Stimulated activated CD8-positive, alpha-beta memory T cell treated with anti-CD3 and anti-CD28 coated beads, Interleukin-2, amount 100 ng/mL, for 1 hour (primary cell): ENCODE measurements at places on chromosomes 1 and 21.

DNA sequence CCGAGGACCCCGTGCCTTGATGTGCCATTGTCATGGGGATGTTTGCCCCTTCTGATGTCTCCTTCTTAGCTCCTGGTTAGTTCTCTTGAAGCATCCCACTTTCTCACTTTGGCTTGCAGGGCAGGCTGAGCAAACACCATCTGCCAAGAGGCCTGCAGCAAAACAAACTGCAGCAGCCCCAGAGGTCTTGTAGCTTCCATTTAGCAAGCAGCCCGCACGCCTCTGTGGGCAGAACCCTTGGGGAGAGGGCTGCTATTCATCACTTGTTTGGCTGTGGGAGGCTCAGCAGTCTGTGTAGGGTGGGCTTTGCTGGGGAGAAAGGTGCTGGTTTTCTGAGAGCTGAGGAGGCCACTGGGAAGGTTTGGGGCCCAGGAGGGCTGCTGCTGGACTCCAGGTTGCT lies 56.7 kb downstream of the KCNC4 start:
- DNase-seq = no peak

- no peak for DNase-seq
Measured at GRCh38 chr1:191943684-191944083, 214.6 kb upstream of the RGS18 start.

- no peak for DNase-seq
Measured at GRCh38 chr1:154628121-154628405, 20.1 kb upstream of the ADAR start.

DNA sequence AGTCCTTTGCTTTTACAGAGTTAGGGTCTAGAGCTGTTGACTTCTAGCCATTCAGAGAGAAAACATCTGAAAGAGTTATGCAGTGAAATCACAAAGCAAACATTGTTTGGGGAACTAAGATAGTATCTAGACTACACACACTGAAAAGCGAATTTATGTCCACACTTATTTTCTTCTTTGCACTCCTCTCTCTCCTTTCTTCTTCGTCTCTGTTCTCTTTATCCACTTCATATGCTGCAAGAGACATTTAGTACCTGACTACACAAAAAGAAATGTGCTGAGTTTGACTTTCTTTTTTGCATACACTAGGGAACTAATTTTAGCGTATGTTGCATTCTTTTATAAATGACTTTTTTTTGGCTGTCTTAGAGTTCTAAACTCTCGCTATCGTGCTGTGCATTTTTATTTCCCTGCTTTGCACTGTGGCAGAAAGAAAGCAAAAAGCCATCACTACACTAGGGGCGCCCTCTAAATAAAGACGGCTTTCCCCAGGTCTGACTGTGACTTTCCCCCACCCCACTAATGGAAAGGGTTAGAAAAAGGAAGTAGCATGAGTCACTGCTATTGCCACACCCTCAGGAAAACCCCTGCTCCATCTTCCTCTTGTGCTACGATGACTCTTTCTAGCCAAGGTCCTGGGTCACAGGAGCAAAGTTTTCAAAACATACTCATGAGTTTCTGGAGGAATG lies 65.7 kb downstream of the MAP3K7CL start:
- DNase-seq = peak; percentile 31

DNA sequence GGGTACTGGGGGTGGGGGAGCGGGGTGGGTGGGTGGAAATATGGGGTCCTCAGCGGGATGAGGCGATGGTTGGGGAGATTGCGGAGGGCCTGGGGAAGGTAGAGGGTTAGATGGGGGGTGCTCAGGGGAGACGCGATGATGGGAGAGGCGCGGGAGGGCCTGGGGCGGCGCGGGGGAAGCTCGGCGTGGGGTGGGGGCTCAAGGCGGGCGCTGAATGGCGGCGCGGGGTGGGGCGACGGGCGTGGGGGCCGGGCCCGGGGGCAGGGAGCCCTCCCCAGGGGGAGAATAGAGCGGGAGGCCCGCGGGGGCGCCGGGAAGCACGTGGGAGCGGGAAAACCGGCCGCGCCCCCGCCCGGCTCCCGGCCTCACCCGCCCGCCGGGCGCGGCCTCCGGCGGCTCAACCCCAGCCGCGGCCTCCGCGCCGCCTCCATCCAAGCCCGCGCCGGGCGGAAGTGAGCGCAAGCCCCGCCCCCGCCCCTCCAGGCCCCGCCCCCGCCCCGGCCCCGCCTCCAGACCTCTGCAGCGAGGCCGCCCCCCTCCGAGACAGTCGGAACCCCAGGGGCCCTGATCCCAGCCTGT lies at the start of gene FAAP20:
FAAP20 (minus strand) TSS at position 454 of the 579 bp plus-strand sequence; CDS start at position 431, 23 bp downstream.
- peak; percentile 54 for DNase-seq
